ENCODE measurements at places on chromosomes 4 and X.

GRCh38 chr4:124015766-124016165 is 619.2 kb downstream of the SPRY1 start:
- no peak for DNase-seq

- DNase-seq = peak; percentile 41
Observed at GRCh38 chr4:83599183-83599582, 63.3 kb downstream of the GPAT3 start.

- no peak for DNase-seq
Observed at GRCh38 chrX:49247916-49248811, 12.9 kb downstream of the CCDC22 start.

DNA sequence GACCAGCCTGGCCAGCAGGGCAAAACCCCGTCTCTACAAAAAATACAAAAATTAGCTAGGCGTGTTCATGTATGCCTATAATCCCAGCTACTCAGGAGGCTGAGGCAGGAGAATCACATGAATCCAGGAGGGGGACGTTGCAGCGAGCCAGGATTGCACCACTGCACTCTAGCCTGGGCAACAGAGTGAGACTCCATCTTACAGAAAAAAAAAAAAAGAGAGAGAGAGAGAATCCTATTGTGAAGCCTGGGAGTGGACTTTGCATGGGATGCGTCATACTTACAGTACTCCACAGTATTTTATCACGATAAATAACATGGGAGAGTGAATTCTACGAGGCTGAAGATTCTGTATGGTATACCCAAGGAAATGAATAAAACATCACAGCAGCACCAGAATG is 139.6 kb downstream of the AASDH start:
- DNase-seq = no peak

DNA sequence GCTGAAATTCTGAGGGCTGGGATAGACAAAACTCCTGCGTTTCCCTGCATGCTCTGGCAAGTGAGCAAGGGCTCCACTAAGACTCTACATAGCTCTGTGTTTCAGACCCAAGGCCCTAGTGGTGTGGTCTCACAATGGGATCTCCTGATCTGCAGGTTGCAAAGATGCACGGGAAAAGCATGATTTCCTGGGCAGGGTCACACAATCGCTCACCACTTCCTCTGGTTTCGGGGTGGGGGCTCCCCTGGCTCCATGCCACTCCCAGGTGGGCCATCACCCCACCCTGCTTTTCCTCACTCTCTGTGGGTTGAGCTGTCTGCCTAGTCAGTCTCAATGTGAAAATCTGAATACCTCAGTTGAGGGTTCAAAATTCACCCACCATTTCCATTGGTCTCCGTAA is 111.5 kb downstream of the KLF8 start:
- no peak for DNase-seq

DNA sequence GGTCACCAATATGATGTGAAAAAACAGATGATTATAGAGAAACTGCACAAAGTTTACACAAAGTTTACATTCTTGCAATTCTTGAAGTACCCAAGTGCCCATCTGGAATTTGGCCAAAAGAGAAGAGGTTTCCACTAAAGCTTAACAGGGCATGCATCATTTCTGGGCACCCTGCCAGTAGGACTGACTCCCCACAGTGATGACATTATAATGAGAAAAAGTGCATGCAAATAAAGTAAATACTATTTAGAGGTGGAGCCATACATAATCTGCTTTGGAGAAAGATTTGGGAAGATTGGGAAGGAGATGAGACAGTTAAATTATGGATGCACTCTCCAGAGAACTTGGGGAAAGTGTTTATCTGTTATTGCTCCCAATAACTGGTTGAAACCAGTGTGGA is 93.7 kb upstream of the TRPC3 start:
- DNase-seq = peak; percentile 75

DNA sequence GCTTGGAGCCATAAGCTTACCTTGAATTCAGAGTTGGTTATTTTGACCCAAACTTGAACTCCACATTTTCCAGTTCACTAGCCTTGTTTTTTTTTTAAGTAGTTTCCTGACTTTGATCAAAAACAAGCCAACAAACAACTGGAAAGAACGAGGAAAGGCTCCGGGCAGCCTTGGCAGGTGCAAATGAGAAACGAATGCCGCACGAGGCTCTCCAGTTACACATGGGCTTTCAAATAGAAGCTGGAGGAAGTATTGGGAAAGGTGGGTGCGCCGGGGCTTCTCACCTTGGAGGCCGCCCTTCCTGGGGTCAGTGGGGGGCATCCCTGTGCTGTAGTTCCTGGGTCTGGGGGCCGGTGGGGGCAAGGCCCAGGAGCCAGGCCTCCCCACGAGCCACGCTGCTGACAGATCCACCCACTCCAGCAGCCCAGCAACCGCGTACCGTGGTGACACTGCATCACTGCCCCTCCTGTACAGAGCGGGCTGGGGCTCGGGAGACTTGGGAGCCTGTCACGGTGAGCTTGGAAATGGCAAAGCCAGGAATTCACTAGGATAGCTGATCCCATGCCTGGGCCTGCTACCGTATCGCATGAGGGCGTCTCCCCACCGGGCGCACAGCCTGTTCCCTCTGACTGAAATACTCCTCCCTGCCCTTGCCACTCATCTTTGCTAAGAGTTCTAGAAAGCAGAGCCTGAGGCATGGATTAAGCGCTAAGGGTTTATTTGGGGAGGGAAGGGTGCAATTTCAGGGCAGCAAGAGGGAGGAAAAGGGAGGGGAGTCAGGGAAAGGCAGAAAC is 50.9 kb upstream of the ADRA2C start:
- no peak for DNase-seq

DNA sequence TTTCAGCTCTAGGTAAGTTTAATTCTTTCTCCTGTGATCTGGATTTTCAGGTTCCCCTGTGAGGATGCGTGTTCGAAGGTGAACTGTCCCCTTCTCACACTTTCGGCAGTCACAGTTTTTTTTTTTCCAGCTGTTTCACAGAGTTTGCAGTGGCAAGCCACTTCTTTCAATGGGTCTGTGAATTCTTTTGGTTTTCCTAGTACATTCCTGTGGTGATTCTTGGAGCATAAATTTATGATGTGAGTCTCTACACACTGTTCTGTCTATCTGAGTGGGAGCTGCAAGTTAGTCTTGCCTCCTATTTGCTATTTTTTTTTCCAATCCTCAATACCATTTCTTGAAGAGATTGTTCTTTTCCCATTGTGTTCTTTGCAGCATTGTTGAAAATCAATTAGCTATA is 595.5 kb downstream of the RAPGEF2 start:
- DNase-seq = peak; percentile 27

DNA sequence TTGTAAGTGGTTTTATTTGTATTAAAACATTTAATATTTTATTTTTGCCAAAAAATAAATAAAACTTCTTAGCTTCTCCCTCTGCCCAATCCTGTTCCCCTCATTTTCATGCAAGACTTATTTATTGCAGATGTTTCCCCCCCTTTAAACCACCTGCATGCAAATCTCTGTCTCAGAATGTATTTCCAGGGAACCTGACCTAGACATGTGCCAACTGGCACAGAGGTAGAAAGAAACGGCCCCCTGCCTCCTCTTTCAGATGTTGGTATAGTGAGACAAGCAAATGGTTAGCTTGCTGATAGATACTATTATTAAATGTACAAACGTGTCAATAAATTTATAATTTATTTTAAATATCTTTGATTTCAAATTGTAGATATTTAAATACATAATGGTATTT is 47.1 kb downstream of the KLF3 start:
- DNase-seq = no peak

- no peak for DNase-seq
Observed at GRCh38 chr4:182875453-182876405, 41.5 kb downstream of the DCTD start.

DNA sequence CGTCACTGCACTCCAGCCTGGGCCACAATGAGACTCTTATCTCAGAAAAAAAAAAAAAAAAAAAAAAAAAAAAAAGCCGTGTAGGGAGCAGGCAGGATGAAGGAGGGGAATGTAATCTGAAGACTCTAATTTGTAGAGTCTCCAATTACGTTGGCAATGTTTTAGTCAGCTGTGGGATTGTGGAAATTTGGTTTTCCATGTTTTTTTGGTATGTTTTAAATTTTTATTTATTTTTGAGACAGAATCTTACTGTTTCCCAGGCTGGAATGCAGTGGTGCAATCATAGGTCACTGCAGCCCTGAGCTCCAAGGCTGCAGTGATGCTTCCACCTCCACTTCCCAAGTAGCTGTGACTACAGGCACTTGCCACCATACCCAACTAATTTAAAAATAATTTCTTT is 56.5 kb downstream of the NSD2 start:
- no peak for DNase-seq

GRCh38 chrX:1545776-1546408 is 8.9 kb upstream of the P2RY8 start:
- no peak for DNase-seq

- peak; percentile 50 for DNase-seq
Observed at GRCh38 chr4:155403886-155404285, 27.1 kb upstream of the MAP9 start.

DNA sequence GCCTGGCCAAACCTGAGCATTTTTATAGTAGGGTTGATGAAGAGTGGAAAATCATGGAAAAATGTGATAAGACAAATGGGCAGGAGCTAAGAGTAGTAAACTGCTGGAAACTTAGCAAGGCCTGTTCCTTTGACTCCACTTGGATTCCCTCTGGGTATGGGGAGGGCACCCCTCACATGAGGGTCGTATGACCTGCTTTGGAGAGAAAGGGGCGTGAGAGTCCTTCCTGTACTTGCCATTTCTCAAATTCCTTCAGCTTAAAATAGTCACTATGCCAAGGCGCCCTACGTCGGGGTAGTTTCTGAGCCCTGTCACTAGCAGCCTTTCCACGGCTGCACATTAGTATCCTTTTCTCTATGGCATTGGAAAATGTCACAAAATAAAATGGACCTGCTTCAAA is 49.1 kb downstream of the GPRIN3 start:
- no peak for DNase-seq

GRCh38 chr4:56762484-56763250 is 58.8 kb downstream of the SPINK2 start:
- DNase-seq = no peak

GRCh38 chr4:181830404-181831035 is 412.7 kb upstream of the TENM3 start:
- no peak for DNase-seq

DNA sequence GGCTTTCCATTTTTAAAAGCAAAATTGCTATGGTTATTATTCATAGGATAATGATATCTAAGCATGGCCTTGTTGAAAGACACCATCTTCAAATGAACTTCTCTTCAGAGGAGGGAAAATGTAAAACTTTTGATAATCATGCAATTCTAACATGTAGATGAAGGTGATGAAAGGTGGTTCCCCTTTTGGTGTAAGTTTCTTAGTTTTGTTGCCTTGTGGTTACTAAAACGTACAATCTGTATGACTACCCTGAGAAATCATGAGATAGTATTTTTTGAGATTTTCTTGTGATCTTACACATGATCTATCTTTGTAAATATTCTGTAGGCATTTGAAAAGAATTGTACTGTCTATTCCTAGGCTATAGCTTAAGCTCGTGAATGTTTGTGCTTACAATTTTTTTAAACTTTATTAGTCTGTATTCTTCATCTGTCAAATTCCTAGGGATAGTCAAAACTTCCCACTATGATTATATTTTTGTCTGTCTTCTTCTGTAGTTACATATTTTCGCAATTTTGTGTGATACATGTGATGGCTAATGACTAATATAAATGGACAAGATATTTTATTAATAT is 47.5 kb downstream of the PTPN13 start:
- DNase-seq = no peak

- DNase-seq = no peak
Observed at GRCh38 chrX:13721819-13722519, 12.5 kb downstream of the TRAPPC2 start.

GRCh38 chr4:111510535-111510934 is 634.7 kb upstream of the FAM241A start:
- no peak for DNase-seq

GRCh38 chr4:177923888-177924287 is 481.7 kb upstream of the AGA start:
- no peak for DNase-seq

- DNase-seq = peak; percentile 13
Observed at GRCh38 chr4:166172619-166173018, 299.6 kb downstream of the TLL1 start.

DNA sequence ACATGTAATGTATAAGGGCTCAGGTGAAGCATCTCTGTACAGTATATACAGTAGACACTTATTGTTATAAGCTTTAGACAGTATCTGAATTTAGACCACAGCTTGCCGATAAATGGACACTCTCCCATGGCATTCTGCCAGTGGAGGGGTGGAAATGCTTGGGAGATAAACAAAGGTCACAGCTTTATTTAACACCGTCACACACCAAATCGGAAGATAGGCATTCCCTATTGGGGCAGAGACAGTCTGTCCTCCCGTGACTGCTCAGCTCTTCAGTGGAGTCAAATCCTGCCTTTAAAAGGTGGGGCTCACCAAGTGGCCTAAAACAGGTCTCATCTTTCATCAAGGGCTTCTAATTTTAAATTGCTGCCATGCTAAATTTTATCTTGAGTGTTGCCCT is 178.8 kb downstream of the CAMK2D start:
- no peak for DNase-seq

DNA sequence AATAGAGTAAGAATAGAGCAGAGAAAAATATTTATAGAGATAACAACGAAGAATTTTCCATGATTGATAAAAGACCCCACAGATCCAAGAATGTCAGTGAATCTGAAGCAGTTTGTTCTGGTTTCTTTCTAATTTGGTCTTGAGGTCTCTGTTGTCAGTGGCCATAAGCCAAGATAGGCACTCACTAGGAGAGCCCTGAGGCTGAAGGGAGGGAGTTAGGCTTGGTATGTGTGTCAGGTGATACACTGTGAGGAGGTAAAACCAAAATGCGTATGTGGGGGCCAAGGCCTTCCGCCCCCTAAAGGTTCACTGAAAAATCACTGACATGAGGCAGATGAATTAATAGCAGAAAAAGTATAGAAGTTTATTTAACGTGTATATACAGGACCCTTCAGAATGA is 382.3 kb upstream of the HTR2C start:
- no peak for DNase-seq

GRCh38 chrX:7127056-7127455 is 20.5 kb upstream of the STS start:
- DNase-seq = no peak

DNA sequence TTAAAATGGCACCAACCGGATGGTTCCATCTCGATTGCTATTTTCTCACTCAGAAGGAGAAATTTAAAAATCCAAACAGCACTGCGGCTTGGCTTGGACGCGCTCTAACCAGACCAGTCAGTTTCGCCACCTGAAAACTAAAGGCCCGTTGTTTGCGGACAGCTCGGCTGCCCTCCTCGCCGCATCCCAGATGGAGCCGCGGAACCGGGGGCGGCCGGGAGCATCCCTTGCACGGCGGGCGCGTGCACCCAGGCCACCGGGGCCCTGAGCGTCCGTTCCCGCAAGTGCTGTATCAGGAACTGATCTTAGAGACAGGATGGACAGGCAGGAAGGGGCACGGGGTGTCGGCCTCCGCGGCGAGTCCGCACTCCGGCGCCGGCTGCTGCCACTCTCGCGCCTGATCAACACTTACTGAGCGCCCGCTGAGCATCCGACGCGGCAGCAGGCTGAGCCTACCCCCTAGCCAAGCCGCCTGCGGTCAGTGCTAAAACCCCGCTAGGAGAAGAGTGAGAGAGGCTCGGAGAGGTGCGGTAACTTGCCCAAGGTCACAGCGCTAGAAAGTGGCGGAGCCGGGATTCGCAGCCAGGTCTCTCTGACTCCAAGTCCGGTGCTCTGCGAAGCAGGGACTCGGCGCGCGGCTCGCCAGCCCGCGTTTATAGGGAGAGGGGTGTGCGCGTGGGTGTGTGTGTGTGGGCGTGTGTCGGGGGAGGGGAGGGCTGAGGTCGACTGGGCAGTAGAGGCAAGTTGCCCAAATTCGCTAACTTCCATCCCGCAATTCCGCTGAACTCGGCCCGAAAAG is at the start of gene CITED1:
Gene CITED1, minus strand, starts transcription at position 629 of the 799 bp plus-strand sequence. CDS start 3,045 bp downstream, outside the sequence.
- no peak for DNase-seq

GRCh38 chr4:142230991-142231390 is 594.6 kb downstream of the IL15 start:
- DNase-seq = no peak
